ENCODE measurements at places on chromosomes 2 and 18. TPM values are rescaled to one million over a fixed set of nuclear protein-coding genes. Genes with fewer than 3 reads are reported as not detected.

DNA sequence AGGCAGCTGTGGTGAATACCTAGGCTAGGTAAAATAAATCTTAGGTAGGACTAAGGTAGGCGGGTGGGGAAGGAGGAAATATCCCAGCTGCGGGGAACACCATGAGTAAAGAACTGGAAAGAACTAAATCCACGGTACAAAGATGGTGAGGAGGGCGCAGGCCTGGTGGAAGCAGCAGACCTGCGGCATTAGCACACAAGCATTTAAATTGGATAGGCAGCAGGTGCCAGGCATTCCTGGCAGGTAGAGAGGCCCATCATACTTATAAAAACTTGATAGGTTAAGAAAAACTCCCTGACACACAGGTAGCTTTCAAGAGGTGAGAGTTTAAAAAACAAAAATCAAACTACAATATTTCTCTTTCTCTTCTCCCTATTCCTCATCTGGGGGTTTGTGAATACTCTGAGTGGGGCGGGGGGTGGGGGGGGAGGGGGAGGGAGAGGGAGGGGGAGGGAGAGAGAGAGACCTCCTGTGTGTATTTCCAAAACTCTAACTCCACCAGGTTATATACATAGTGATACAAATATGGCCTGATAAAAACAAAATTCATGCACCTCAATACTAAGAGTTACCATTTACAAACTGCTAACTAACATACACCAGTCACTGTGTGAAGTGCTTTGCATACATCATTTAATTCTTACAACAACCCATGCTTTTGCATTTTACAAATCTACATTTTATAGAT lies 13.5 kb downstream of the AAK1 start:
- no peak for DNase-seq

Gene SNED1
- 9.7 TPM for total RNA-seq

- no peak for DNase-seq
These were observed 176.2 kb upstream of the EPAS1 start for GRCh38 chr2:46120792-46121555.

Gene FLACC1
- total RNA-seq = 2.9 TPM

- no peak for DNase-seq
These were observed 133.8 kb downstream of the AGAP1 start for GRCh38 chr2:235627682-235628081.

GRCh38 chr2:172279813-172280212 lies 147.6 kb upstream of the ITGA6 start:
- no peak for DNase-seq

Gene HJURP
- total RNA-seq = 6.6 TPM

GRCh38 chr18:43705850-43706249 lies 428.6 kb upstream of the SYT4 start:
- DNase-seq = no peak

DNA sequence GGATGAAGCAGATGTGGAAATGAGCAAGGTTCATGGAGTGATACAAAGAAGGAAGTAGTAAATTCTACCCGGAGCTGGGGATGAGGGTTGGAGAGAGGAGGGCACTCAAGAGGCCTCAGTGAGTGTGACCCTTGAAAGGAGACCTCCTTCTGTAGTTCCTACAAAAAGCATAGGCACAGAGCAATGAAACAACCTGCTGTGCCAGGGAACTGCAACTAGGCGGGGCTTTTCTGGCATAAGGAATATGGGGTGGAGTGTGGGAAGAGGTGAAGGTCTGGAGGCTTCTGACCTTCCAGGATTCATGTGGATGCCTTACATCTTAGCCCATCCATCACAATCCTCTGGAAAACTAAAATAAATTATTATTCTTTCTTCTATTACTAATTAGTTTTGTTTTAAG lies 25.5 kb upstream of the PGAP1 start:
- no peak for DNase-seq

DNA sequence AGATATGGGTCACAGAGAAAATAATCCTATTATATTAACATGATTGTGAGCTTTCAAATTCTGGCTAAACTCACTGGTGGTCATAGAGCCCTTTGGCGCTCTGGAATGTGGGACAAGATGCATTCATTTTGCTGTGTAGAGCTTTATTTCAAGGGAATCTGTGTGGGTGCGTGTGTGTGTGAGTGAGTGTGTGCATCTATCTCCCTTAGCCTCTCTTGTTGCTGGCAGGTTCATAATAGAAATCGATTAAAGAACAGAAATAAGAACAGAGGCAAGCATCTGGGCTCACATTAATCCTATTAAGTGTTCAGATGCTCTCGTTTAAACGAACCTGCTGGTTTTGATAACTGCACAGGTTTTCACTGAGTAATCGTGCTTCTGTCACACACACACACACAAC lies 155.4 kb upstream of the PID1 start:
- DNase-seq = no peak

DNA sequence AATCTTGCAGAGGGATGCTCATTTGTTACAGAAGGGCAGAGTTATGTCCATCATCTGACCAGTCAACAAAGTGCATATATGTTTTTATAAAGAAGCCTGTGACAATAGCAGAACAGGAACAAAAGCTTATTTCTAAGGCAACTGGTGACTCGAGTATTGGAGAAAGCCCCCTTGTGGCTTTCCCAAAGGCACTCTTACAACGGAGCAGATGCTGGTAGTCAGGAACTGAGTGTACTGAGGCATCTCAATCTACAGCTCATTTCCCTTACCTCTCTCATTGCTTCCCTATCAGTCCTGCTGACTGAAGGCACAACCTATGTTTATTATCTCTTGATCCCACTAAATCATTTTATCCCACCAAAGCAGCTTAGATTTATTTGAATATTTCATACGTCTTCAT lies 557.1 kb upstream of the CHAC2 start:
- no peak for DNase-seq

GRCh38 chr2:165268754-165269153 lies 29.5 kb downstream of the SCN2A start:
- no peak for DNase-seq

- DNase-seq = no peak
These were observed 50.3 kb upstream of the EPC2 start for GRCh38 chr2:148594216-148594615.

- DNase-seq = no peak
These were observed 18.7 kb downstream of the SS18 start for GRCh38 chr18:26071725-26072124.

Gene CTAGE1
- not detected for total RNA-seq

GRCh38 chr18:70319187-70319586 lies 30.3 kb downstream of the SOCS6 start:
- no peak for DNase-seq

Gene ITM2C
- total RNA-seq = 49.4 TPM

DNA sequence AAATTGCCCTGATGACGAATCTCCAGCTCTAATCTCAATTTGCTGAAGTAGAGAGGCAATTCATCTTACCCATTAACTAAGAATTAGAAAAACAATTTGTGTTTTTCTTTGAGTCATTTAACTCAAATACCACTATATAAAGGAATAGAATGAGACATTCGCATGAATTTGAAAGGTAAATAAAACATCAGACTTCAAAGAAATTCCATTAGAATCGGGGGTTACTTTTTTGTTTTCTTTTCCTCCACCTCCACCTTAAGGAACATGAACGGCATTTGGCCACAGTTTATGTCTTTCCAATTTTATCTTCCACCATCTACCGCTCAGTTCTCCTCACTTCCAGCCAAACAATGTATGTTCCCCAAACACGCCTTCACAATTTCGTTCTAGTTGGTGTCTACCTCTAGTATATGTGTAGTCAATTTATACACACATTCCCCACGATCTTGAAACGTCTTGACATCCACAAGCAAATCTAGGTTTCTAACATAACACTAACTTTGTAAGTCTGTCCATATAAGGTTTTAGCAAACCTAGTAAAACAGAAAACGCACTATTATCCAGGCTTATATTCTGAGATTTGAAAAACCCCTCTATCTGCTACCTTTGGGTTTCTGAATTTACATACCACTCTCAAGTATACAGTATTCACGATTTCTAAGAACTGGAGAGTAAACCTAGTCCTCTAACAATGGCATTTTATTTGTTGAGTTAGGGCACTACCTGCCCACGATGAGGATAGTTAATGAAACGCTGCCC lies 1.2 kb upstream of the SMCHD1 start:
- DNase-seq = no peak

- DNase-seq = no peak
These were observed 105.0 kb downstream of the NEDD4L start for GRCh38 chr18:58148954-58149471.

DNA sequence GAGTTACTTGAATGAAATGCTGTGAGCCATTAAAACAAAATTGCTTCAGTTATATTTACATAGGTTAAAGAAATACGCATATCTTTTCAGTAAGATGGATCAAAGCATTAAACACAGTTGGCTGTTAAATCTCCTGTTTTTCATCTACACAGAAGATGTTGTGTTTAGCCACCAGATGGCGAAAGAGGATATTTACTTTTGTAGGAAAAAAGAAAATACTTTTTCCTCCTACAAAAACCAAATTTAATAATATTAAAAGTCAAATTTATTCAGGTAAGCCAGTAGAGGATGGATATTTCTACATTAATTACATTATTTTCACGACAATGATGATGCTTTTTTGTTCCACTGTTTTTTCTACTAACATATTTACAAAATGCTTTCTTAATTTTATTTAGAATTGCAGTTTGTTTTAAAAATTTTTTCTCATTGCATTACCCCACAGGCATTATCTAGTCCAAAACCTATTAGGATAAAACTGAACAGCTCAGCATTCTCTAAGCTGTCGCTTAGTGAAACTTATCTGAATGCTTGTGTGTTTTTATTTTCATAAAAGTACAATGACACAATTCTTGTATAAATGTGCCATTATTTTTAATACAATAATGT lies 173.7 kb downstream of the ASXL3 start:
- no peak for DNase-seq

GRCh38 chr2:19899985-19900930 lies 1.5 kb downstream of the TTC32 start:
- no peak for DNase-seq

DNA sequence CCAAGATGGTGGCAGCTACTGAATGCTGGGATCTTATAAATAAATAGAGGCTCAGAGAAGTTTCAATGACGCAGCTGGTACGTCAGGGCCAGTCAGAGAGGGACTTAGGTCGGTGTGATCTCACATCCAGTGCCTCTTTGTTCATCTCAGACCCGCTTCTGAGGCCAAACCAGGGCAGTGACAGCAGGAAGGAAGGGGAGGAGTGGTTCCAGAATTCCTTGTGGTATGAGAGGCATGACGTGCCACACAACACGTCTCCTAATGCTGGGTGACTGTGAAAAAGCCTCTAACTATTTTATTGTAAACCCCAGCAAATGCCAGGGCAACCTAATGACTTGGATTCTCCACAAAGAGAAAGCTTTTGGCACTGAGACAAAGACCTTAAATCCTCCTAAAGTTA lies 423.3 kb downstream of the LPIN1 start:
- DNase-seq = peak; percentile 77

Gene MYOM1
- total RNA-seq = 70.2 TPM

Gene FZD7
- 50.2 TPM for total RNA-seq

Gene TNFAIP6
- 26.5 TPM for total RNA-seq

Gene GLI2
- total RNA-seq = 11.4 TPM

- DNase-seq = no peak
These were observed 44.4 kb downstream of the ST8SIA5 start for GRCh38 chr18:46712406-46712805.

GRCh38 chr2:179460181-179460929 lies 195.7 kb upstream of the SESTD1 start:
- DNase-seq = no peak

Gene TSPYL6
- not detected for total RNA-seq

- DNase-seq = no peak
These were observed 725 bp downstream of the FIGN start for GRCh38 chr2:163734881-163735684.

Gene COL4A4
- total RNA-seq = 0.30 TPM

DNA sequence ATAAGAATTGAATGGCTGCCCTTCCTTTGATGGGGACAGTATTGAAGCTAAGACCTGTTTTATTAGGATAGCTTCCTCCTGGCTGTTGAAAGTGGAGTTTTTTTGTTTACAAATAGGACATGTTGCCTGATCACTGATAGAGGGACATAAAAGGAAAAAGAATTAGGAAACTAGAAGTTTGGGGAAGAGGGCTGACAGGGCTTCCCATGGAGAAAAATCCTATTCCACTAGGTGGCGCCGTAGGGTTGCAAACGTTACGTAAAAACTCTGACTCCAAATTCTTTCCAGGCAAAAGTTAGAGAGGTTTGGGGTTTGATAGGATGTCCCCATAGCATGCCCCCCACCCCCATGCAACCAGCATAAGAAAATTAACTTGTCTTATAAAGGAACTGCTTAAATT lies 11.1 kb upstream of the RBFA start:
- DNase-seq = no peak

DNA sequence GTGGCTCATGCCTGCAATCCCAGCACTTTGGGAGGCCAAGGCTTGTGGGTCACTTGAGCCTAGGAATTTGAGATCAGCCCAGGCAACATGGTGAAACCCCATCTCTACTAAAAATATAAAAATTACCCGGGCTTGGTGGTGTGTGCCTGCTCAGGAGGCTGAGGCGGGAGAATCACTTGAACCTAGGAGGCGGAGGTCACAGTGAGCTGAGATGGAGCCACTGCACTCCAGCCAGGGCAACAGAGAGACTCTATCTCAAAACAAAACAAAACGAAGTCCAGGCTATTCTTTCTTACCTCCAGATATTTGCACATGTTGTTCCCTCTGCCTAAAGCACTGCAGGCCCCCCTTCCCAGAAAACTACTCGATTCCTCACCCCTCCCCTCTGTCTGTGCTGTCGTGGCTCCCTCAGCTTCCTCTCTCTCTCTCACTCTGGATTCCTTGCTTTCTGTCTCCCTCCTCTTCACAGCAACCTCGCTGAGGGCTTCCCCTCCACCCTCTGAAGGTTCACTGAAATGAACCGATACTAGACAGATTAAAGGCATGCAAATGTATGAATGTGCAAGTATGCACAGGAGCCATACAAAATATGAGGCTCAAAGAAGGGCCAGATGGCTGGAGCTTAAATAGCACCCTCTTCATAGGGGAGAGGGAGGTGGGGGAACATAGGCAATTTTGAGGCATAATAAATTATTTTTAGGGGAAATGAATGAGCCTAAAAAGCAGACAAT lies 18.5 kb downstream of the TMEM177 start:
- DNase-seq = no peak

DNA sequence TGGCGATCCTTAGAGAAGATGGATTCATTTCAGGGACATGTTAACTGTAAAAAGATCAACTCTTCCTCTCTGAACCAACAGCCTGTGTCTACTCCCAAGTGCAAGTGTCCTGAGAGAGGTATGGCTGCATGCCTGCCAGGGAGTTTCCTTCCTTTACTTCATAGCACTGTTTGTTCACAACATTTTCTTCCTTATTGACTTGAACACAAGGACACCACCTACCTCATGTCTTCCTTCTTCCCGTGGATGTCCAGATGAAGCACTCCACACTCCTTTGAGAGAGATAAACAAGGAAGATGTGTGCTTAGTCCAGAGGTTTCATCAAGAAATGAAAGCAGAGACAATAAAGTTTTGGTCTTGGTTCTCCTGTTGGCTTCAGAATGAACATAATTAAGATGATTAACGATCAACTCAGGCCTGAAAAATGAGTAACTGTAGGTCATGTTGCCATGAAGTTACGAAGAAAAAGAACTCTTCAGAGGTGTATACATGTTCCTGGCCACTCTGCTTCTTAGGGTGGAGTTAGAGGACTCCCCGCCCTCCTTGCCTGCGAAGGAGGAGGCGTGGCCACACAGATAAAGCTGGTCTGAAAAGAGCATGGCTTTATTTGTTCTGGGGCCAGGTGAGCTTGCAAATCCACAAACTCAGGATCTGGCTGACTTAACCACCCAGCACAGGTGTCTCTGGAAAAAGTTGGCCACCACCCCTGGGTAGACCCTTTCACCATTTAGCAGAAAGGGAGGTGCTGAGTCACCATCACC lies 155.0 kb upstream of the KCTD1 start:
- no peak for DNase-seq

Gene GPAT2
- total RNA-seq = 1.2 TPM

GRCh38 chr2:227612546-227613271 lies 1.9 kb downstream of the SCYGR3 start:
- DNase-seq = no peak

All from skin of body (tissue), 3 donors.